ENCODE measurements at places on chromosomes 3 and 15. TPM values are rescaled to one million over a fixed set of nuclear protein-coding genes. Genes with fewer than 3 reads are reported as not detected.

GRCh38 chr3:128703561-128703960 lies 22.4 kb upstream of the RAB7A start:
- no peak for DNase-seq

DNA sequence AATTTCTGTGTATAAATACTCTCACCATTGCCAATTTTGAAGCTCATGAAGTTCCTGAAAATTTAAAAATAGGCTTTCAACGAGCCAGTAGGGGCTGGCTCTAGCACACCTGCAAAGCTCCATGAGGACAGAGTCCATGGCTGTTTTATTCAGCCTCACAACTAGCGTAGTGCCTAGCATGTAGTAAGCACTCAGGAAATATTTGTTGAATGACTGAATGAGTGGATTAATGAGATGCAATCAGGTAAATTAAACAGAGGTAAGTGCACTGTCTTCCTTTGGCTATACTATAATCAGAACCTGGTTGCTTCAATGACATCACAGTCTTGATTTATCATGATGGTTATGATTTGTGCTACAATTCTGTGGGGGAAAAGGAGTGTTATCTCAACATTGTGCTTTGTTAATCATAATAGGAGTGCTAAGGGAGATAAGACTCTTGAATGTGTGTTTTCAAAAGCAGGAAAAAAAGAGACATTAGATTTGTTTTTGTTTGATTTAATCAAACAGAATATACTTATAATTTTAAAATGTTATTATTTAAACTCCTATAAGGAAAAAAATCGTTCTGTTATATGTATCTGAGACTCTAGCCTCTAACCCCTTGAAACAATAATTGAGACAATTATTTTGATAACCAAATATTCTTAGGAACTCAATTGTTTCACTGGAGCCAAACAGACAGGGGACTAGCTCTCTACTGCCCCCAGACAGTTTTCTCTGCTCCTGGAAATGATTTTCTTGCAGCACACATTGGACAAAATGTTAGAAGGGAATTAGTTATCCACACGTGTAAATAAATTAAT lies 171.7 kb upstream of the ATP11B start:
- peak; percentile 29 for DNase-seq

DNA sequence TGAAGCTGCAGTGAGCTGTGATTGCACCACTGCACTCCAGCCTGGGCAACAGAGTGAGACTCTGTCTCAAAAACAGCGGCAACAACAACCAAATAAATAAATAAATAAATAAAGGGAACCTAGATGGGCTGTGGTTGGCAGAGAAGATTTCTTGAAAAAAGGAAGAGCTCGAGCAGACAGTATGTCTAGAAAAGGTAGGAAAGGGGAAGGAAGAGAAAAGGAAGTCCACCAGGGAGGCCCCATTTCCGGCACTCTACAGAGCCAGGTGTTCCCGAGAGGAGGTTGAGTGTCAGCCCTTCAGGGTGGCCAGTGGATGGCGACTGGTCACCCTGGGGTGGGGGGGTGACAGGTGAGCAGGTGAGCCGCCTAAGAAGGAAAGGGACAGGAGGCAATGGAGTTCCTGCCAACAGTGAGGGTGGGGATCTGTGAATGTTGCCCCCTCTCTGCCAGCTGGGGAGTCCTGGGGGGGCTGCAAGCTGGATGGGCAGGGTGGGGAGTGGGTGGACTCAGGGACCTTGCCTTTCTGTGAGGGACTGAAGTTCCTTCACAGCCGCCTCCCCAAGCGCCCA lies 14.8 kb downstream of the PAQR5 start:
- peak; percentile 75 for DNase-seq

MEF2A gene
- 12.3 TPM for total RNA-seq

GRCh38 chr3:14691239-14691638 lies 16.3 kb downstream of the C3orf20 start:
- DNase-seq = no peak

- no peak for DNase-seq
Measured at GRCh38 chr15:92843814-92844213, 56.3 kb upstream of the CHD2 start.

SLC6A11 gene
- total RNA-seq = not detected

COLQ gene
- total RNA-seq = not detected

GRCh38 chr3:12974819-12975218 lies 98.4 kb downstream of the IQSEC1 start:
- no peak for DNase-seq

DNA sequence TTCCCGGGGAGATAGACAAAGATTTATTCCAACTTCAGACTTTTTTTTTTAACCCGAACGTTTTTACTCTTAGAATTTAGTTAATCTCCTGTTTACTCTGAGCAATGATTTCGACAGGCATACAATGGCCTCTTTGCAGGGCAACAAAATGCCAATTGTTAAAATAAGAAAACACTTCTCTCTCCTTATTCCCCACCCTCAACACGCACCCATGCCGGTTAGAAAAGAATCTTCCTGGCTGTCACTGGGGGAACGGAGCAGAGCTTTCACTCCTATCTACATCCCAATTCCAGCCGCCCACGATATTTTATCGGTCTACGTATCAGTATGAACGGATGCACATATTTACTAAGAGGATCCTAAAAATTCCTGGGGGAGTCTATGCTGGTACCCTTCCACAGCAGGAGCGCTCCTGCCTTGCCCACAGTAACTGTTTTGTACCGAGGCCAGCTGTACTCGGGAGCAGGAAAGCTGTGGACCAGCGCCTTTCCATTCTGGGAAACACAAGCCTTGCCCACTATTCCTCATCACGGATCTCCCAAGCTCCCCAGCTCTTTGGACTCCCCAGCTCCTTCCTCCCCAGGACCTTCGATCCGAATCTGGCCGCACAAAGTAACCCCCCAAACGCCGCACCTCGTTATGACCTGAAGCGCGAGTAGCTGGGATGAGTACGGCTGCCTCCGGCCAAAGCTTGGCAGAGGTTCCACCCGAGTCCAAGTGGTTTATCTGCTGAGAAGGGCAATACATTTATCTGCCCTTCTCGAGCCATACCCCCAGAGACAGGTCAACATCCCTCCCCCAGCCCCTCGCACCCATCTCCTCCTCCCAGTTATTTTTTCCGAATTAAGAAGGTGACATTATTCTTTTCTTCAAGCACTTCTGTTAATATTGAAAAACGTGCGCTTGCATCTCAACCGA lies 2.2 kb upstream of the FOXB1 start:
- DNase-seq = no peak

- no peak for DNase-seq
Measured at GRCh38 chr15:60548101-60548500, 69.2 kb upstream of the ICE2 start.

ALDH1A2 gene
- total RNA-seq = 0.25 TPM

LACTB gene
- 5.3 TPM for total RNA-seq

IL20RB gene
- total RNA-seq = 3.4 TPM

DNA sequence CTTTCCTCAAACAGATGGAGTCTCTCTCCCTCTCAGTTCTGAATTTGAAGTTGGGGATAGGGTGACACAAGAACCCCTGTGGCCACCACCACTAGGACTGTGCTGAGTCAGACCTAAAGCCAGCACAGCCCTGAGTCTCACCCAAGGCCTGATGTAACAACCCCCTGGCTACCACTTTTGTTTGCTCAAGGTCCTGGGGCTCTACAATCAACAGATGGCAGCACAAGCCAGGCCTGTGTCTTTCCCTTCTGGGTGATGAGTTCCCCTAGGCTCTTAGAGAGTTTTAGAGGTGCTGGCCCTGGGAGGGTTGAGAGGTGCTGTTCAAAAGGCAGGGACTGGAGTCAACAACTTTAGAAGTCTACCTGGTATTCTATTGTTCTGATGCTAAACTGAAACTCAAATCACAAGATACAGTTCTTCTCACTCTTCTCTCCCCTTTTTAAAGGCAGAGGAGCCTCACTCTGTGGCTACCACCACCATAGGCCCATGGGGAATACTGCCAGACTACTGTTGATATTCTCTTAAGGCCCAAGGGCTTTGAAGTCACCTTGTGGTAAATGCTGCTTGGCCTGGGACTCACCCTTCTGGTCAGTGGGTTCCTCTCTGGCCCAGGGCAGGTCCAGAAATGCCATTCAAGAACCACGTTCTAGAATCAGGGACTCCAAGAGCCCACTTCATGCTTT lies 6.5 kb downstream of the OR5K4 start:
- DNase-seq = peak; percentile 32

DNA sequence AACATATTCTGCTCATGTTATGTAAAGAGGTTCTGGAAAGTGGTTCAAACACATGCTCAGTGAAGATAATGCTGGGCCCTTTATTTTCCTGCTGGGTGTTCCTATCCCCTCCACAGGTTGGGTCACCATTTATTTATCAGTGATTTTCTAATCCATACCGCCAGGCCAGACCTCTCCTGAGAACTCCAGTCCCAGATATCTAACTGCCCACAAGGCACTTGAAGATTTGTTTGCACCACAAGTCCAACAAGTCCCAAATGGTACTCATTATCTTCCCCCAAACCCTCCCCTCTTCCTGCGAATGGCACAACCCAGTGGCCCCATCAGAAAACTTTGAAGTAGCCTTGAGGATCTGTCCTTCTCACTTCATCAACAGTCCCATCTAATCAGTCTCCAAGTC lies 5.4 kb downstream of the COL6A6 start:
- DNase-seq = no peak

- no peak for DNase-seq
Measured at GRCh38 chr3:110711851-110712516, 359.6 kb upstream of the NECTIN3 start.

GRCh38 chr3:160099834-160100233 lies 111.2 kb downstream of the IL12A start:
- no peak for DNase-seq

DNA sequence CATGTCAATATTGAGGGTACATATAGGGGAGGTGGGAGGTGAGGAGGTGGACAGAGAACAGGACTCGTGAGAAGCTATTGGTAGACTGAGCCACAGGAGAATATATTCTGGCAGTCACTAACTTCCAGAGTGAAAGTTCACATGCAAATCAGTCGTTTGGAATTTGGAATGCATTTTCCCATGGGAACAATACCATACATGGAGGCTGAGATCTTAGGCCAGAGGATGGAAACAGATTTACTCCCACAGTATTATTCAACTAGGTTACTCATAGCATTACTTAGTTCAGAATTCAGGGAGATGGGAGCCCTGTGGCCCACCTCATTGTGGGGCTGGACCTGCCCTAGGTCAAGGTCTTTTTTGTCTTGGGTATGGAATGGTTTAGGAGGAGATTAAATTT lies 36.4 kb upstream of the ABHD2 start:
- DNase-seq = no peak

- no peak for DNase-seq
Measured at GRCh38 chr3:99907959-99908544, 90.4 kb downstream of the CMSS1 start.

RHO gene
- total RNA-seq = not detected

GRCh38 chr15:101618076-101618475 lies 34.1 kb downstream of the TM2D3 start:
- DNase-seq = no peak

- no peak for DNase-seq
Measured at GRCh38 chr3:127997961-127998360, 54.3 kb upstream of the SEC61A1 start.

CCR4 gene
- total RNA-seq = not detected
